ENCODE measurements at places on chromosomes 7 and 10.

GRCh38 chr7:124566583-124566982 is 199.0 kb downstream of the GPR37 start:
- DNase-seq, result no peak

- DNase-seq, result no peak
Observed at GRCh38 chr10:15140698-15141097, 27.8 kb downstream of the NMT2 start.

DNA sequence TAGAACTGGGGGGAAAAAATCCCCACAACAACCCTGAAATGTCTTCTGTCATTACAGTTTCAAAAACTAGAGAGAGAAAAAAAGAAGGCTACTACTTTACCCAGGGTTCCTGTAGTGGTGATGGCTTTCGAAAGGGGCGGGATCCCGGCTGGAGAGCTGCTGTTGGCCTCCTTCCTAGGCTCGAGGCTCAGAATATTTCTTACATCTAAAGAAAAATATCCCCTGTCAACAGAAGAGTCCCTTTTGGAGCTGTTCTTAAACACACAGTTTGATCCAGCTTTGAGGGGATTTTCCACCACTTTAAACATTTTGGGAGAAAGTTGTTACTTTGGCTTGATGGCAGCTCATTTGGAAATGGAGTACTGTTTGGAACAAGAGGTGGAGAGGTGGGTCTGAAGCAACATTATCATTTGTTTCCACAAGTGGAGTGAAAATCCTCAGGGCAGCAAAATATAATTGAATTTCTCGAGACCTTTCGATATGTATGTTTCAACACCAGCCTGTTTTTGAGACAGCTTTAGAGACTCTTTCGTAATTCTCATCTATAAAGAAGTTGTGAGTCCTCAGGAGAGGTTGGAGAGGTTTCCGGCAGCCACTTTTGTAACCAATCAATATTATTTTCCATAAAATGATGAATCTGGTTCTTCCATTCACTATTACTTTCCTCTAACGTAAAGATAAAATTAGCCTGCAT is 5.1 kb downstream of the HOXA13 start:
- DNase-seq, result no peak

- DNase-seq, result no peak
Observed at GRCh38 chr10:114405011-114405350, 679 bp upstream of the AFAP1L2 start.

GRCh38 chr7:12951397-12951801 is 264.0 kb downstream of the ARL4A start:
- no peak for DNase-seq

- peak; percentile 16 for DNase-seq
Observed at GRCh38 chr7:29408841-29409243, 154.8 kb upstream of the PRR15 start.

GRCh38 chr10:119237722-119238436 is 30.5 kb downstream of the GRK5 start:
- DNase-seq, result no peak

DNA sequence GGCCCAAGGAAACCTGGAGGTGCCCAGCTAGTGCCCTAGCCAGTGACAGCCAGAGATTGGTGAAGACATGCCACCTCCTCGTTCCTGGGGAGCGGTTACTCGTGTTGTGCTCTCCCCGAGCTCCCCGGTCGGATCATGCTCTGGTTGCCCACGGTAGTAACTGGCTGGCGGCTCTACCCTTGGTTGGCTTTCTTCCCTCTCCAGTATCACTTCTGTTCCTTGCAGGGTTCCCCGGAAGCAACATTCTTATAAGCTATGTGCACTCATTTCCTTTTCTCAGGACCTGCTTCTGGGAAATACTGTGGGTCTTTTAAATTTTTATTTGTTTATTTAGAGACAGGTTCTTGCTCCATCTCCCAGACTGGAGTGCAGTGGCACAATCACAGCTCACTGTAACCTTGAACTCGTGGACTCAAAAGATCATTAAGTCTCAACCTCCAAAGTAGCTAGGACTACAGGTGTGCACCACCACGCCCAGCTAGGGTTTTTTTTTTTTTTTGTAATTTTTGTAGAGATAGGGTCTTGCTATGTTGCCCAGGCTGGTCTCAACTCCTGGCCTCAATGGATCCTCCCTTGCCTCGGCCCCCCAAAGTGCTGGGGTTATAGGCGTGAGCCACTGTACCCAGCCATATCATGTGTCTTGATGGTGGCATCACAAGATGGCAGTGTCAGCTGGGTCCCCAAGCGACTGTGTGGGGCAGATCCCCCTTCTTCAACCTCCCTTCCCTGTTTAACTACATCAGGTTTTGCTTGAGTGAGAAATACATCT is 6.9 kb upstream of the CALHM1 start:
- DNase-seq, result no peak

- no peak for DNase-seq
Observed at GRCh38 chr7:80583901-80584300, 54.5 kb upstream of the CD36 start.

GRCh38 chr7:155868955-155869783 is 56.9 kb upstream of the SHH start:
- DNase-seq, result no peak

GRCh38 chr7:47500103-47500563 is 81.8 kb downstream of the TNS3 start:
- no peak for DNase-seq
